T-helper 2 cell treated with Interferon-gamma antibody and Interleukin-4, amounts not matched to agents 5 μg/mL and 100 μg/mL, for 36 hours (primary cell): ENCODE measurements at places on chromosomes 11 and 22.

DNA sequence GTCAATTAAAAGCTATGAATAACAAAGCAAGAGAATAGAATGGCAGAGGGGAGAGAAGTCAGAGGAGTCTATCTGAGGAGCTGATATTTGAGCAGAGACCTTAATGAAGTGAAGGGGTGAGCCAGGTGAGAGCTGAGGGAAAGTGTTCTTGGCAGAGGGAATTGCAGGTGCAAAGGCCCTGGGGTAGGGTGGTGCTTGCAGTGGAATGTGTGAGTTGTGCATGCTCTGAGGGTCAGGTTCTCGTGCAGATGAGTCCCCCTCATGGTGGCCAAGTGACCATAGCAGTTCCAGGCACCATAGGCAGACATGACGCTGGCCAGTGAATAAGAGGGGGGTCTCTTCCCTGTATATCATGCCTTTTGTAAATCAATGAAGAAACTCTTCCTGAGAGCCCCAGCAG, 58.9 kb upstream of the ALX4 start:
- H3K4me1 ChIP-seq = no peaks in the 10 kb centered on the region
- H3K36me3 ChIP-seq = no peaks in the 10 kb centered on the region
- DNase-seq = no peak
- H3K27ac ChIP-seq = no peak overlapping the region
- H3K4me3 ChIP-seq = no peak overlapping the region

DNA sequence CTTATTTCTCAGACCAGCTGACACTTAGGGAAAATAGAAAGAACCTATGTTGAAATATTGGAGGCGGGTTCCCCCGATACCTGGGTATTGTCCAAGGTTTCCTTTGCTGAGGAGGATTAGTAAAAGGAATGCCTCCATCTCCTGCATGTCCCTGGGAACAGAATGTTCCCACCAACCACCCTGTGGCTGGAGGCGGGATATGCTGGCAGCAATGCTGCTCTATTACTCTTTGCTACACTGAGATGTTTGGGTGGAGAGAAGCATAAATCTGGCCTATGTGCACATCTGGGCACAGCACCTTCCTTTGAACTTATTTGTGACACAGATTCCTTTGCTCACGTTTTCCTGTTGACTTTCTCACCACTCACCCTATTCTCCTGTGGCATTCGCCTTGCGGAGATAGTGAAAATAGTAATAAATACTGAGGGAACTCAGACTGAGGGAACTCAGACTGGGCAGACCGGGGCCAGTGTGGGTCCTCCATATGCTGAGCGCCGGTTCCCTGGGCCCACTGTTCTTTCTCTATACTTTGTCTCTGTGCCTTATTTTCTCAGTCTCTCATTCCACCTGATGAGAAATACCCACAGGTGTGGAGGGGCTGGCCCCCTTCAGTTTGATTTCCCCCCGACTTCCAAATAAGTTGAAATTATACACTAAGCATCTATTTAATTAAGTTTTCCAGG, 32.1 kb downstream of the IGLL1 start:
- H3K4me3 ChIP-seq = no peak overlapping the region
- H3K27ac ChIP-seq = no peak overlapping the region
- DNase-seq = no peak
- no peaks in the 10 kb centered on the region for H3K36me3 ChIP-seq

DNA sequence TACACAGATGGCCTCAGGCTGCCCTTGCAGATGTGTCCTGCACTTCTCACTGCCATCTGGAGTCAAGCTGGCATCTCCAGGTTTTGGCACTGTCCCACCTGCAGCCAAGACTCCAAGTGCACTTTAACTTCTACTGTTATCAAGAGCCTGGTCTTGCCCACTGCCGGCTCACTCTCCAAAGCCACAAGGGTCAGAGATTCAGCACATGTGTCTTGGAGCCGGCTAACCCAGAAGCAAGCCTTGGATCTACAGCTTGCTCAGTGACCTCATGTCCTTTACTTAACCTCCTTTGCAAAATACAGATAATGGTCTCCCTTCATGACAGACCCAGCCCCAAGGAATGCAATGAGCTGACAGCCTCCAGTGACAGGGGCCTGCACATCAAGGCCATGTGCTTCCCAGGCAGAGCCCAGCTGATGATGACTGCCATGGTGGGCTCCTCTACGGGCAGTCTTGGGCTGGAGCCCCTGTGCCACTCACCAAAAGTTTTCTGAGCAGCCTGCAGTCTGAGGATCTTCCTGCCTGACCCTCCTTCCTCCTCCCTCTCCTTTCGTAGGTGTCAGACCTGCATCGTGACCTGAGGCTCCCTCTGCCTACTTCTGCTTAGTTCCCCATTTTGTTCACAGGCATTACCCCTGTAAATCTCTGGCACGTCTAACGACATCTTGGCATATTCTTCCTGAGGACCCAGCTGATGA, 9.0 kb downstream of the TP53AIP1 start:
- H3K4me1 ChIP-seq = peaks cover 1% of the 10 kb centered on the region
- no peaks in the 10 kb centered on the region for H3K36me3 ChIP-seq
- no peak overlapping the region for H3K4me3 ChIP-seq
- no peaks in the 10 kb centered on the region for H3K27me3 ChIP-seq

DNA sequence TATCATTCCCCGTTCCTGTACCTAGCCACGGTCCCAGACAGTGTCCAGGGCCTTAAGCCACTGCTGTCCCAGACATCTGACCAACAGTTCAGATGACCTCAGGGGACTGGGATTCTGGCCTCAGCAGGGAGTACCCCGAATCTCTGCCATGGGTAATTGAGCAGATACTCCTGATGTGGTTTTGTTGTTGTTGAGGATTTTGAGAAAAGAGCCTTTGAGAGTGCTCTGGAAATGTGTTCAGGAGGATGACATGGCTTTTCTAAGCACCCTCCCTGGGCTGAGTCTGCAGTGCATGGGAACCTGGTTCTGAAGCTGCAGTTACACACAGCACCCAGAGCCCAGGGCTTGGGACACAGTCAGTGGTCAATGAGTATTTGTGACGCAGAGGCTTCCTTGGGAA, 30.4 kb downstream of the ADAMTS15 start:
- H3K27me3 ChIP-seq = peaks cover 3% of the 10 kb centered on the region
- no peaks in the 10 kb centered on the region for H3K36me3 ChIP-seq
- no peak overlapping the region for H3K27ac ChIP-seq
- no peak overlapping the region for H3K4me3 ChIP-seq
